ENCODE measurements at places on chromosomes 1 and 21.

DNA sequence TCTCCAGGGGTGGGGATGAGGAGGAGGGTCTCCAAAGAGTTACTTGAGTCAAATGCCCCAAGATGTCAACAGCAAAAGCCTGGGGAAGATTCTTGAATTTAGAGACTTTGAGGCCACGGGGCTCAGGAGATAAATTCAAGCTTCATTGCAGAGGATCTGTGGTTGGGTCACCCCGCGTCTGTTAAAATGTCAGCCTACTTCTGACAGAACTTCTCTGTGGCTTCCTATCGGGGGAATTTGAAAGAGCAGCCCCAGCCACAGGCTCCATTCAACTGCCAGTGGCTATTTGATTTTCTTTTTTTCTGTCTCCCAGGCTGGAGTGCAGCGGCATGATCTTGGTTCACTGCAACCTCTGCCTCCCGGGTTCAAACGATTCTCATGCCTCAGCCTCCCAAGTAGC, 62.5 kb upstream of the EFHD2 start:
- DNase-seq: no peak

GRCh38 chr1:19676438-19676922, 11.8 kb downstream of the HTR6 start:
- DNase-seq: peak; percentile 39

- DNase-seq: no peak
Measured at GRCh38 chr21:45800339-45801080, 157.0 kb downstream of the PCBP3 start.

DNA sequence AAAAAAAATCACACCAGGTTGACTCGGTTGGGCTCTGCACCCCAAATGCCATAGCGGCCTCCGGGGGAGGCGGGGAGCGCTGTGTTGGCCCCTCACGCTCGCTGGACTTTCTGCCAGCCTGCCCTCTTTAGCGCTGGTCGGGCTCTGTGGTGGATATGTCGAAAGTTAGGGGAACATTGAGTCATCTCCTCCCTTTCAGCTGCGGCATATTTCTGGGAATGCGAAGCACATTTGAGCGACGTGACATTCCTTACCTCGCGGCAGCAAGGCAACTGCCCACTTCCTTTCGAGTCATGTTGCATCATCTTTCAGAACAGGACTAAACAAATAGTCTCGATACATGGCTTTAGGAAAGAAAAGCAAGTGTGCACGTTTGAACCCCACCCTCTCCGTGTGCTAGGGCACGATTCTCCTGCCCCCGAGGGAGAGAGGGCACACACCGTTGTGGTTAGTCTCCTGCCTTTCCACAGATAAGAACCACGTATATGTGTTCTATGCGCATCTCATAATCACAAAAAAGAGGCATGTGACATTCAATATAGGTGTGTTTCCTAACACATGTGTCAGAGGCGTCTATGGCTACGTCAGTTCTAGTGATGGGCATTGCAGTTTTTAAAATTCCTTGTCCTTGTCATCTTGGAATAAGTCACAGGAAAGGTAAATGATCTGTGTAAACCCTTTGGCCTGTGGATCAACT, 105.9 kb upstream of the SLC45A1 start:
- peak; percentile 97 for DNase-seq

- DNase-seq: no peak
Measured at GRCh38 chr1:77624102-77624501, 58.4 kb downstream of the ZZZ3 start.

DNA sequence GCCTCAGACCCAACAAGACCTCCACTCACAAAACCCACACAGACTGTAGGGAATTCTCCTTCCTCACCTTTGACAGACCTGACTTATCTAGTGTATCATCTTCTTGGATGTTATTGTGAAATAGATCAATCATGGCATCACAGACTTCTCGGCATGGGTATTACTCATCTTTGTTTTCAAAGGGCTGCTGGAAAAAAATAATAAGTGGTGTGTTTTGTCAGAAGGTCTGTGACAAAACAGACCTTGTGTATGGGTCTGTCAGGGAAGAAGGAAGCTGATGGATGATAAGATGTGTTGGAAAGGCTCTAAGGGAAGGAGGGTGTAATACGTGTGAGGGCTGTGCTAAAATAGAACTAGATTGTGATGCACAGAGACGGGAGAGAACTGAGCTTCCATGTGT, 13.9 kb upstream of the S100A7 start:
- DNase-seq: no peak

GRCh38 chr1:156655151-156655903, 13.4 kb downstream of the BCAN start:
- DNase-seq: no peak

- DNase-seq: no peak
Measured at GRCh38 chr1:197029749-197030148, 37.3 kb downstream of the F13B start.
